ENCODE measurements at places on chromosomes 7 and 10.

GRCh38 chr7:116988363-116988989 is 35.2 kb downstream of the ST7 start:
- no peak for DNase-seq

DNA sequence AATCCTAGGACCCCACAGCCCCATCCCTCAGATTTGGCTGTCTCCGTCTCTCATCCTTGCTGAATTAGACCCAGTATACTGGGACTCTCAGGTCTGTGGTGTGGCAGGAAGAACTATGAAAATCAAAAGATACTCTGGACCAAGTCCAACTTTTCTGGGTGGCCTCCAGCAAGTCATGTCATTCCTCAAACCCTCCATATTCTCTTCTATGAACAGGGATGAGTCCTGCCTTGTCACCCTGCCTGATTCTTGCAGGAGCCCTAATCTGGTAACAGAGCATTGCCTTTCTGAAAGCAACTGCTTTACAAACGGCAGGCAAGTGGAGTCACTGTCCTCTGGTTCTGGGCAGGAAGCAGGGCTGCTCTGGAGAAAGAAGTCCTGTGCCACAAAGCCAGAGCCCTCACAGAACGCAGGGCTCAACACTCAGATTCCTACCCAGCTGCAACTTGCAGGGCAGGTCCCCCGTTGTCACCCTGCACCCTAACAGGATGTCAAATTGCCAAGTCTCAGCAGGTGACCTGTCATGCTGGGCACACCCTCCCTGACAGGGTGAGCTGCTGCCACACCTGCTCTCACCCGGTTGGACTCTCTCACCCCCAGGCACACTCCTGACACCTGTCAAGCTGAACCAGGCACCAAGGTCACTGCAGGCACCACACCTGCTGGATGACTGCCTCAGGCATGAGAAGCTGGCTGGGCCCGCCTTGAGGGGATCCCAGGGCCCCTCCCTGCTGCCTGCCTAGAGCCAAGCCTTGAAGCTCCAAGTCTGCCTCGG is 227.7 kb downstream of the KCNMA1 start:
- no peak for DNase-seq

DNA sequence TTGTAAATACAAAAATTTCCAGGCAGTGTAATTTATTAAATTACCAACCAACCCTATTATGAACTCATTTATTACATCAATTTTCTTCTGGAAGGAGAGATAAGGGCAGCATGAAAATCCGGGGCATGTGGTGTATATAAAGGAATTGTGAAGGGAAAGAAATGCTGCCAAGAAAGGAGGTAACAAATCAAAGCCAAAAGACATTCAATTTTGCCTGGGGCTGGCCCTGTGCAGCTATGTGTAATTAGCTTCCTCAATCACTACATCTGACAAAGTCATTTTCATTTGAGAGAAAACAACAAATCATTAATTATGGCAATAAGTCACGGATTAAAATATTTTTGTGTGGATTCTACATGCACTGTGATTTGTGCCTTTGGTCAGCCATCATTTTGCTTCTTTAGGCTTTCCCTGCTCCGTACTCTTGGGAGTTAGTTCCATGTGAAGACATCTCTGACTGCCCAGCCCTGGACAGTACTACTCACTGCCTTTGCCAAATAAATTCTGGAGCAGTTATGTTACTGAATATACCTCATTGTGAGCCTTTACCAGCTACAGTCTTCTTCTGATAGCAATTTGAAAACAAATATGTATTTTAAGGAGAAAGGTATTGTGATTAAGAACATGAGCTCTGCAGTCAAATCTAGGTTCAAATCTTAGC is 191.7 kb downstream of the RELN start:
- DNase-seq, result no peak

GRCh38 chr10:88915781-88916180 is 35.7 kb downstream of the STAMBPL1 start:
- no peak for DNase-seq

GRCh38 chr7:6317797-6318438 is 45.5 kb upstream of the CYTH3 start:
- DNase-seq, result no peak

- no peak for DNase-seq
Observed at GRCh38 chr10:119778776-119779445, 53.1 kb downstream of the INPP5F start.

DNA sequence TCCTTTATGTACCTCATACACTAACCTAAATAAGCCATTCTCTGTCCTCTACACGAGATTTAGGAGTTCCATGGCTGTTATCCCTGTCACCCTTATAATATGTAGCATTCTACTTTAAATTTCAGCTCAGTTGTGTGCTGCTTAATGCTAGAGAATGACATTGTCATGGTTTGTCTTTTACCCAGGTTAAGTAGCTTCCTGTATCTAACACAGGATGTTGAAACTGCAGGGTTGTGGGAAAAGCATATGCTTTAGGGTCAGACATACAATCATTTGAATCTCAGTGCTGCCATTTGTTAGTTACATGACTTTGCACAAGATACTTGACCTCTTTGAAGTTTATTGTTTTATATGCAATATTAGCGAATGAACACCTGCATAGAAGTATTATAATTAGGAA is 235.1 kb upstream of the CACNA2D1 start:
- no peak for DNase-seq

DNA sequence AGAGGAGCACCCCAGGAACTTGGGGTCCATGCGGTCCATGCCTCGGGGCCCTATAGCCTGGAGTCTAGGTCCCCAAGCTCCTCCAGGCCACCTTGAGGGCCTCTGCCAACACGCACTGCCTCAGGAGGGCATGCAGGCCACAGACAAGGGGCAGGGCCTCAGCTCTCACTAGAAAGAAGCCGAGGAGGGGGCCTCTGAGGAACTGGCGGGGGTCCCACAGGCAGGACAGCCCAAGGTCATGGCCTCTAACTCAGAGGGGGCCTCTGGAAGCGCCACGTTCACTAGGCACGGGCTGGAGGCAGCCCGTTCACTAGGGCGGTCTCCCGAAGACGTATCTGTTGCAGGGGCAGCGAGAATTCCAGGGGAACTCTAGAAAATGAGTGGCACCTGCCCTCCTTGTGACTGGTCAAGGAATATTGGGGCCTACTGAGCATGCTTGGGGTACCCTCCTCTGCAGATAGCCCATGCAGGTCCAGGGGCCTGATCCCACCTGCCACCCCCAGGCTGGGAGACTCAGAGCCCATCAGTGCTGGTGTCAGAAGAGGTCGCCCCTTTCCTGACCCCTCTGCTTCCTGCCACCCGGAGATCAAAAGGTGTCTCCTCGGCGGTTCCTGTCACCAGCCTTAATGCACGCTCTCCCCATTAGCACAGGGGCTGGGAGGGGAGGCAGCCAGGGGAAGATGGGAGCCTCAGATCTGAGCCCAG is 86.7 kb upstream of the RET start:
- DNase-seq, result no peak

All from natural killer cell treated with Interleukin-12 subunit alpha and Interleukin-12 subunit beta and Interleukin-15 and Interleukin-18, amount 100 ng/mL, for 72 hours (primary cell).